Thymus (tissue), 14 donors: ENCODE measurements at places on chromosomes 4 and X. TPM values are rescaled to one million over a fixed set of nuclear protein-coding genes. Genes with fewer than 3 reads are reported as not detected.
A peak's percentile ranks its signal among the peaks of the same experiment; 100 is the strongest.

DNA sequence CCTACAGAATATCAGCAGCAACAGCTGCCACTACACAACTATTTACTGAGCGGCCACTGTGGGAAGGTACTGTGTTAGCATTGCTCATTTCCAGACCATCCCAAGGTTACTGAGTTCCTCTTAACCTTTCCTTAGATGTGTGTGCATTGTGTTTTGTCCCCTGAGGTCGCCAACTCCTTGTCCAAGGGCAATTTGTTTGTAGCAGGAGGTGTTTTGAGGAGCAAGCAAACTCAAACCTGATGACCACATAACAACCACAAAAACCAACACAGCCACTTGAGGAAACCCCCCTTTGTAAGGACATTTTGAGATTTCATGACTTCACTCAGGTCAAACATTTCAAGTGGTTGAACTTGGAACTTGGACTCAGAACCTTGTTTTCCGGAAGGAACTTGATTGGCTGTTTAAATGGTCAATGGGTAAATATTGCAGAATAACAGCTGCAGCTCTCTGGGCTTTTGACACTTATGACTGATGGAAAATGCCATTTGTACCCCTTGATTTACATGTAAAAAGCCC is 122.3 kb downstream of the MID1IP1 start:
- H3K36me3 ChIP-seq, result no peaks in the 10 kb centered on the region
- H3K4me1 ChIP-seq, result no peaks in the 10 kb centered on the region
- H3K27me3 ChIP-seq, result no peaks in the 10 kb centered on the region
- no peak for DNase-seq
- H3K27ac ChIP-seq, result no peak overlapping the region

DNA sequence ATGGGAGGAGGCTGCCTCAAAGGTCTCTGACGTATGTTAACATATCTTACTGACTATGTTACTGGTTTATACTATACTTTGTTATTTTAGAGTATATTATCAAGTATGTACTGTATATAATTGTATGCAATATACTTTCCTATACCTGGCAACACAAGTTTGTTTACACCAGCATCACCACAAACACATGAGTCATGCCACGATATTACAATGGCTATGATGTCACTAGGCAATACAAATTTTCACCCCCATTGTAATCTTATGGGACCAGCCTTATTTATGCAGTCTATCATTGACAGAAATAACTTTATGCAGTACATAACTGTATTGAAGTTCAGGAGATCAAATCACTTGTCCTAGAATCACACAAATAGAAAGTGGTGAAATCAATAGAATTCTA is 329.9 kb upstream of the SLC7A11 start:
- no peak for DNase-seq
- H3K4me1 ChIP-seq, result no peaks in the 10 kb centered on the region
- H3K4me3 ChIP-seq, result no peak overlapping the region
- H3K27ac ChIP-seq, result no peak overlapping the region
- no peaks in the 10 kb centered on the region for H3K27me3 ChIP-seq

GRCh38 chrX:119118780-119119395 is 8.7 kb downstream of the KIAA1210 start:
- H3K36me3 ChIP-seq, result no peaks in the 10 kb centered on the region
- DNase-seq, result peak; percentile 65
- no peak overlapping the region for H3K4me3 ChIP-seq
- no peaks in the 10 kb centered on the region for H3K27me3 ChIP-seq
- H3K4me1 ChIP-seq, result no peaks in the 10 kb centered on the region
- no peak overlapping the region for H3K27ac ChIP-seq

Gene MSANTD1
- 0.33 TPM for total RNA-seq

GRCh38 chr4:176753049-176753448 is 39.7 kb downstream of the VEGFC start:
- no peak overlapping the region for H3K27ac ChIP-seq
- H3K27me3 ChIP-seq, result no peaks in the 10 kb centered on the region
- no peak overlapping the region for H3K4me3 ChIP-seq
- DNase-seq, result no peak
- H3K4me1 ChIP-seq, result no peaks in the 10 kb centered on the region
- H3K36me3 ChIP-seq, result no peaks in the 10 kb centered on the region

DNA sequence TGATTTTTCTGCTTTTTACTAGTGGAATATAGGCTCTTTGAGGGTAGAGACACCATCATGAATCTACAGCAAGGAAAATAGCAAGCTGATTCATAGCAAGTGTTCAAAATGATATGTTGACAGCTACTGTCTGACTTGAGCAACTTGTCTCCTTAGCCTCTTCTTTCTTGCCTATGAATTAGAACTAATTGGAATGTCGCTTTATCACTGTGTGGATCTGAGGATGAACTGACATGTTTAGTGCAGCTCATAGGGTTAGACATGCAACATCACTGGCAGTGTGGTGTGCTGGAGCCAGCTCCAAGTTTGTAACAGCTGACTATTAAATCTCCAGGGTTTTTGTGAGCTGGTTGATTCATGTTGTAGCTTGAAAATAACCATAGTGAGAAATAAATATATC is 1068.4 kb downstream of the PCDH18 start:
- H3K27ac ChIP-seq, result no peak overlapping the region
- no peaks in the 10 kb centered on the region for H3K36me3 ChIP-seq
- no peaks in the 10 kb centered on the region for H3K4me1 ChIP-seq
- H3K4me3 ChIP-seq, result no peak overlapping the region
- no peaks in the 10 kb centered on the region for H3K27me3 ChIP-seq

Gene HELT
- total RNA-seq, result not detected

DNA sequence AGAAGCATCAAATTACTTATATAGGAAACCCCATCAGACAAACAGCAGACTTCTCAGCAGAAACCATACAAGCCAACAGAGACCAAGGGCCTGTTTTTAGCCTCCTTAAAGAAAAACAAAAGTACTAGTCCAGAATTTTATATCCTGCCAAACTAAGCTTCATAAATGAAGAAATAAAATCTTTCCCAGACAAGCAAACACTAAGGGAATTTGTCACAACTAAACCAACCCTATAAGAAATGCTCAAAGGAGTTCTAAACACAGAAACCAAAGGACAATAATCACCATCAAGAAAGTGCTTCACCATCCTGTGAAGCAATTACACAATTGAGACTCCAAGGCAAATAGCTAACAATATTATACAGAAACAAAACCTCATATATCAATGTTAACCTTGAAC is 238.6 kb downstream of the NKX6-1 start:
- no peaks in the 10 kb centered on the region for H3K27me3 ChIP-seq
- no peak overlapping the region for H3K27ac ChIP-seq
- no peak for DNase-seq

DNA sequence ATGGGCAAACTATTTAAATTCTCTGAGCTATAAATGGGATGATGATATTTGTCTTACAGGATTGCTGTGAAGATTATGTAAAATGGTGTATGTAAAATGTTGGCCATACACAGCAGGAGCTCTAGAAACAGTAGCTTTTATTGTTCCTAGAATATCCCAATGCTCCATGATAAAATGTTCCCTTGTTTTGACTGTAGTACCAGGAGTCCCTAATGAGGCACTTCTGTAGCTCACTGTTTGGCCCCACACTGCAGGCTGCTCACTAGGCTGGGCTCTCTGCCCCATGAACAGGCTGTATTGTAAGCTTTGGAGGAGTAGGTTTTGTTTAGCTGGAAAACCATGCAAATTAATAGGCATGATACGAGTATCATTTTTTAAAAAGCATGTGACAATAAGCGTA is 3.3 kb upstream of the FGA start:
- no peak overlapping the region for H3K27ac ChIP-seq
- no peaks in the 10 kb centered on the region for H3K36me3 ChIP-seq
- DNase-seq, result no peak
- no peak overlapping the region for H3K4me3 ChIP-seq
- peaks cover 3% of the 10 kb centered on the region for H3K27me3 ChIP-seq
- H3K4me1 ChIP-seq, result no peaks in the 10 kb centered on the region

GRCh38 chrX:47539860-47540259 is 21.1 kb upstream of the ARAF start:
- H3K27ac ChIP-seq, result no peak overlapping the region
- H3K36me3 ChIP-seq, result no peaks in the 10 kb centered on the region
- H3K4me1 ChIP-seq, result no peaks in the 10 kb centered on the region

GRCh38 chr4:123144616-123145015 is 222.2 kb upstream of the NUDT6 start:
- no peaks in the 10 kb centered on the region for H3K27me3 ChIP-seq
- H3K4me1 ChIP-seq, result no peaks in the 10 kb centered on the region
- no peak for DNase-seq

GRCh38 chr4:15654593-15655222 is 449 bp downstream of the FBXL5 start:
- H3K4me3 ChIP-seq, result peak overlapping the region; percentile 81
- H3K27me3 ChIP-seq, result no peaks in the 10 kb centered on the region
- no peaks in the 10 kb centered on the region for H3K36me3 ChIP-seq
- H3K27ac ChIP-seq, result peak overlapping the region; percentile 90
- peaks cover 18% of the 10 kb centered on the region for H3K4me1 ChIP-seq

GRCh38 chr4:8502836-8503585 is 62.4 kb downstream of the TRMT44 start:
- no peaks in the 10 kb centered on the region for H3K27me3 ChIP-seq
- no peaks in the 10 kb centered on the region for H3K4me1 ChIP-seq
- DNase-seq, result no peak
- no peaks in the 10 kb centered on the region for H3K36me3 ChIP-seq

Gene COX7B2
- not detected for total RNA-seq

Gene CD40LG
- total RNA-seq, result 9.2 TPM

DNA sequence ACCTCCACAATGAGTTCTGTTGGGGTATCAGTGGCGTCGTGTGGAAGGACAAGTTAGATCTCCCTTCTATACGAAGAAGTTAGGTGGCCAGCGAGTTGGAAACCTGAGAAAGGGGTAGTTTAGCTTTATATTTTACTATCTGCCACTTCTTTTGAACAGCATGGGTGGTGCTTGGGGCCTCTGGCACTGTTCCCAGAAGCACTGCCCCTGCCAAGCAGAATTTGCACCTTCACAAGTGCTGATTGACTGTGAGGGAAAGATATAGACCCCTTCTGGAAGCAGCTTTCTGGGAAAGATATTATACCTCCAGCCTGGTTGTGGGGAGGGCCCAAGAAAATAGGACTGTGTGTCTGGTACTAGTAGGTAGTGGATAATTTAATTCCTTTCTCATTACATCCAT is 246.9 kb downstream of the FBXO8 start:
- no peaks in the 10 kb centered on the region for H3K27me3 ChIP-seq
- H3K27ac ChIP-seq, result no peak overlapping the region
- no peak for DNase-seq
- H3K4me3 ChIP-seq, result no peak overlapping the region
- H3K36me3 ChIP-seq, result no peaks in the 10 kb centered on the region

Gene SPATA4
- total RNA-seq, result not detected

DNA sequence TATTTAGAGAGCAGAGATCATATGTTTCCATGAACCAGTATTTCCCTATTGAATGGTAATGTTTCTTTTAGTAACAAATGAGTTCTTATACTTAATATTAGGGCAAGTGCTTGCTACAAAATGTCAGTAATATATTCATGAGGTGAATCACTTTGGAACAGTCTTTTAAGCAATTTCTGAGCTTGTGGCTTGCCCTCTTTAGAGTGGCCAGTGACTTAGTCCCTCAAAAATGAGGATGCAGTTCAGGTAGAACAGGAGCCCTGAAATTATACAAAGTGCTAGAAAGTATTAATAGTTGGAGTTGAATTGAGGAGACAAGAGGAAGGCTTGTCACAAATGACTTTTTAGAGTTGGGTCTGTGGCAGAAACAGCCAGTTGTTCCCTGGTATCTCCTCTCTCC is 53.4 kb upstream of the PITX2 start:
- no peak overlapping the region for H3K4me3 ChIP-seq
- H3K27me3 ChIP-seq, result no peaks in the 10 kb centered on the region
- DNase-seq, result no peak
- H3K36me3 ChIP-seq, result no peaks in the 10 kb centered on the region

DNA sequence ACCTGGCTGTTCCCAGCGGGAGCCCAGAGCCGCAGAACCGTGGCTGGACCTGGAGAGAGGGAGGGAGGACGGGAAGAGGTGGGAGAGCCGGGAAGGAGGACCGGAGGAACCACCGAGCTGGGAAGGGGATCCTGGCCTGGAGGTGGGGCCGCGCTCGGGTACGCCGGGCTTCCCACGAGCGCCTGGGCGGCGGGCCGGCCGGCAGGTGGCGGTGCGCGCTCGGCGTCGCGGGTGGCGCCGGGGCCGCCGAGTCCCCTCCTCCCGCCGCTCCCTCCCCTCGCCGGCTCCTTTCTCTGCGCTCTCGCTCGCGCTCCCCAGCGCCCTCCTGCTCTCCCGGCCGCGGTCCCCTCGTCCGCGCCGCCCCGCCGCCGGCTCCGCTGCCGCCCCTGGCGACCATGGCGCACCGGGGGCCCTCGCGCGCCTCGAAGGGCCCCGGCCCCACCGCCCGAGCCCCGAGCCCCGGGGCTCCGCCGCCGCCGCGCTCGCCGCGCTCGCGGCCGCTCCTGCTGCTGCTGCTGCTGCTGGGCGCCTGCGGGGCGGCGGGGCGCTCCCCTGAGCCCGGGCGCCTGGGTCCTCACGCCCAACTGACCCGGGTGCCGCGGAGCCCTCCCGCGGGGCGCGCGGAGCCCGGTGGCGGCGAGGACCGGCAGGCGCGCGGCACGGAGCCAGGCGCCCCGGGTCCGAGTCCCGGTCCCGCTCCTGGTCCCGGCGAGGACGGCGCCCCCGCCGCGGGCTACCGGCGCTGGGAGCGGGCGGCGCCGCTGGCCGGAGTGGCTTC is at the start of gene SORCS2:
Gene SORCS2, plus strand, starts transcription at position 287 of the 778 bp plus-strand sequence.
- no peak within 1 kb of the TSS for H3K27ac ChIP-seq
- H3K36me3 ChIP-seq, result no peaks in the 10 kb centered on the region
- H3K4me1 ChIP-seq, result peaks cover 10% of the 10 kb centered on the region
- peaks cover 34% of the 10 kb centered on the region for H3K27me3 ChIP-seq

GRCh38 chr4:115121351-115122043 is 8.1 kb upstream of the NDST4 start:
- no peaks in the 10 kb centered on the region for H3K27me3 ChIP-seq
- no peaks in the 10 kb centered on the region for H3K4me1 ChIP-seq
- H3K36me3 ChIP-seq, result no peaks in the 10 kb centered on the region
- DNase-seq, result no peak
